ENCODE measurements at places on chromosomes 11 and 22.

GRCh38 chr11:9615031-9615451 is 41.6 kb downstream of the WEE1 start:
- DNase-seq = no peak

DNA sequence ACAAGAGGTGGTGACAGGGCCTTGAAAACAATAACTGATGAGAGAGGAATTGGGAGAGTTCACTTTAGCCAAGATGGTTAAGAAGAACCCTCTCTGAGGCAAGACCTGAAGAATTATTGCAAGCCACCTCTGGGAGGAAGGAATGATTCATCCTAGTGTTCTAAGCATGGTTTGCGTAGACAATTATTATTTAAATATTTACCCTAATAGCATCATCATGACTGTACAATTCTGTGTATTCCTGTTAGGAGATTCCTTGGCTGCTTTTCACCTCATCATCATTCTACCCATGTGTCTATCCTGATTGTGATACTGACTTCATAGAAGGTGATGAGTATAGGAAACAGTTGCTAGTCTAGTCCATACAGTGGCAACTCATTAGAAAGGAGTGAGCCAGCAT is 264.4 kb downstream of the DDX10 start:
- DNase-seq = no peak

DNA sequence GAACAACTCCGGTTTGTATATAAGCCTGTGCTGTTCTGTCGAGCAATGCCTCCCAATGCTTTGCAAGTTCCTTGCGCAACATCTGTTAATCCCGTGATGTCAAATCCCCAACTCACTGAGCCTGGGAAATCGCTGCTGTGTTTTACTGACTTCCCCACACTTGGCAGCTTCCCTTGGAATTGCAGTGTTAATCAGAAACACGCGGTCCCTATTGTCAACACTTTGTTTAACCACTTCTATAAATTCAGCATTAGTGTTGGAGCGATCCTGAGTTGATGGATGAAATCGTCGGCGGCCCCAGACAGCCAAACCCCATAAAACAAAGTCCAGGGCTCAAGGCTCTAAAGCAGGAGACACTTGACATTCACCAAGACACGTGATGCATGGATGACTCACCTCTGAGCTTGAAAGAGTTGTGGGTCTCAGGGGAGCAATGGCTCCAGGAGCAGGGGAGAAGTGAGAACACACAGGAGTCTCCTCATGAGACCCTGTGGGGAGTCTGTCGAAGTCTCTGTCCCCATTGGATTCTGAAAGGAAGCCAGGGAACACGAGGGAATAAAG is 555.3 kb downstream of the MIAT start:
- no peak for DNase-seq

DNA sequence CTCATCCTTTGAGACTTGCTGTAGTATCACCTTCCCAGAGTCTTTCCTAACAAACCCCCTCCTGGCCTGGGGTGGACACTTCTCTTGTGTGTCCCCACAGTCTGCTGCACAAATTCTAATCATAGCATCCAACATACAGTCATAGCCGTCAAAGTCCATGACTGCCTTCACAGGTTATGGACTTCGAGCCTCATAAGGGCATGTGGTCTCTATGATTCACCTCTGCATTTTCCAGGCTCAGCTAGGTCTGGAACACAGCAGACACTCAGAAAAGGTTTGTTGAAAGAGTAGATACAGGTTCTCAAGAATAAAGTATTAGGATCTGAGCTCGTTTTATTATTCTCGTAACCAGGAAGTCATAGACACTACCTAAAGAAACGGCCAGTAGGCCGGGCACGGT is 13.2 kb upstream of the SCUBE2 start:
- no peak for DNase-seq

- DNase-seq = peak; percentile 49
These were observed 75.8 kb downstream of the GGTLC2 start for GRCh38 chr22:22720201-22720723.

- DNase-seq = no peak
These were observed 886 bp upstream of the NIPSNAP1 start for GRCh38 chr22:29581799-29582198.

DNA sequence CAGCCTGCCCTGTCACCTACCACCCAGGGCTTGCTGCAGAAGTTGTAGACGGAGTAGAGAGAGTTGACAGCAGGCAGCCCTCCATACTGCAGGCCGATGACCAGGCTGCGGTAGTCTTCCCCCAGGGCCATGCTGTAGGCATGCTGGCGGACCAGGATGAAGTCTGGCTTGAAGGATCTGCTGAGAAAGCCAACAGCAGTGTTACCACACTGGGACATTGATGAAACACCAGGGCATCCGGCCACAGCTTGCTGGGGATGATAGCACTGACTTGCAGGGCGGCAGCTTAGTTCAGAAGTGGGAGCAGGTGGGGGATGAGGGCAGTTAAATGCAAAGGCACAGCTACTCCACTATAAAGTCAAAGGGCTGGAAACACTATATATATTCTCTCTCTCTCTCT is 67.4 kb downstream of the TIMP3 start:
- no peak for DNase-seq

- DNase-seq = no peak
These were observed 33.0 kb upstream of the XBP1 start for GRCh38 chr22:28833276-28833923.

GRCh38 chr11:115906171-115906570 is 402.0 kb upstream of the CADM1 start:
- DNase-seq = no peak

- DNase-seq = no peak
These were observed 35.7 kb downstream of the ANO1 start for GRCh38 chr11:70113801-70114200.

GRCh38 chr11:65891219-65892136 is 1.0 kb downstream of the CCDC85B start:
- no peak for DNase-seq

GRCh38 chr11:76161261-76161961 is 44.9 kb downstream of the WNT11 start:
- DNase-seq = no peak

- no peak for DNase-seq
These were observed 93.8 kb downstream of the MIAT start for GRCh38 chr22:26751217-26751616.

DNA sequence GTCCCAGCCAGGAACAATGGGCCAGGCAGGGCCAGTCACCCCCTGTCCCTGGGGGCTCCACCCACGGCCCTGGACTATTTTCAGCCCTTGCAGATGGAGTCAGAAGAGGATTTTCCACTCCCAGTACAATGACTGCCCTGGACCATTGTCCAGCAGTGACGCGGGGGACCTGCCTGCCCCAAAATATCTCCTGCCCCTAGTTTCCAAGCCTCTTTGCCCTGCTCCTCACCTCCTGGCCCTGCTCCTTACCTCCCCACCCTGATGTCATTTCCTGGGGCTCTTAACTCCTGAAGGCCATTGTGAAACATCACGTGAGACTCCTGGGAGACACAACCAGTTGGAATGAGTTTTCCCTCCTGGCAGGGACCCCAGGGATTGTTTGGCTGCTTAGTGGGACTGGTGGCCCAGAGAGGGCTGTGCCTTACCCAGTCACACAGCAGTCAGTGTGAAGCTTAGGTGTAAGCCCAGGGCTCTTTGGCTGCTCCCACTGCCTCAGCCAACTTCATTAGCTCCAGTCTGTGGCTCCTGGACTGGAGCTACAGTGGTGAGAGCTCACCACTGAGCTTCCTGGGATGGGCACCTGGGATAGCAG is 22.2 kb downstream of the P2RY2 start:
- no peak for DNase-seq

DNA sequence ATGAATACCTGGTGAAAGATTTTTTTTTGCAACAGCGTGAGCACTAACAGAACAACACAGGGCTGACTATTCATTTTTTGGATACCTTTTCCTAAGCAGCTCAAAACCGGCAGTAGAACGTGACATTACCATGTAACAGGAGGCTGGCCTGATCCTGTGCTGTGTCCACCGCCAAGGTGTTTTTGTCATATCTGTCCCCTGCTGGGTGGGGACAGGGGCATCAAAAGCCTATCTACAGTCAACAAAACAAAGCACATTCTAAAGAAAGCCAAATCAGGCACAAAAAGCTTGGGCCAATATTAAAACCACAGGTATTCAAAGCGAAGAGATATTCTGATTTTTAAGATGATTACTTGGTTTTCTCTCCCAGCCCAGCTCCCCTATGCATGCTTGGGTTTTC is 151.2 kb downstream of the LRRC4C start:
- no peak for DNase-seq

DNA sequence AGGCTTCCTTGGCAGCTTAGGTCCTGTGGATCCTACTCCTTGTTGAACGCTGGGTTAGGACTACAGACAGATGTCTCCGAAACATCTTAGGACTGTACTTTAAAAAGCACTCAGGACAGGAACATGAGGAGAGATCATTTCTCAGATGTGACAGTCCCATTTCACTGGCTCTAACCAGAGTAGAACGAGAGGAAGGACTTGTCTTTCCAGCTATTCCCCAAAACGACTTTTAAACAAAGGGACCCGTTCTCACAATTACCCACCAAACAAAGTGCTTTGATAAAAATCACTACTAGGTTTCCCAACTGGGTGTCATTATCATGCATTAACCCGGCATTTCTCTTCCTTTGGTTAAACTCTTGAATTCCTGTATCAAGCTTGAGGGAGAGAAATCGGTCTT is 84.7 kb upstream of the BARX2 start:
- DNase-seq = no peak

DNA sequence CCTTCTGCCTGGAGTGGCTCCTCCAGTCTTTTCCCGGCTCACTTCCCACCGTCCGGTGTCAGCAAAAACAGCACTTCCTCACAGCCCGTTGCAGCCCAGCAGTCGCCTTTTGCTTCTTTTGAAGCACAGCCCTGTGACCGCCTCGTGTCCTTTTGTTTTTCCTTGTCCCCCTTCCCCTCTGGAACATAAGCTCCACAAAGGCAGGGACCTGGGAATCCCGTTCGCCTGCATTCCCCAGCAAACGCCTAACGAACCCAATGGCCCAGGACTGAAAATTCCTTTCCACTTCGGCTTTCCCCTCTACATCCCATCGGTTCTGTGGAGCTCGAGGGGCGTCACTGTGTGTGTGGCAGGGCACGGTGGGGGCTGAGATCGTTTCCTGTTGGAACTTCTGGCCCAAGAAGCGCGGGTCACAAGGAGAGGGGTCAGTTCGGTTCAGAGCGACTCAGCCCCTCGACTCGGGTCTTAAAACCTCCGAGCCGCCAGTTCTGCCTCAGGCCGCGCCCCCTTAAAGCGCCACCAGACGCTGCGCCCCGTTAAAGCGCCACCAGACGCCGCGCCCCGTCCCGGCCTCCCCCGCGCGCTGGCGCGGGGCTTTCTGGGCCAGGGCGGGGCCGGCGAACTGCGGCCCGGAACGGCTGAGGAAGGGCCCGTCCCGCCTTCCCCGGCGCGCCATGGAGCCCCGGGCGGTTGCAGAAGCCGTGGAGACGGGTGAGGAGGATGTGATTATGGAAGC is 841 bp downstream of the RIC8A start:
- peak; percentile 80 for DNase-seq

DNA sequence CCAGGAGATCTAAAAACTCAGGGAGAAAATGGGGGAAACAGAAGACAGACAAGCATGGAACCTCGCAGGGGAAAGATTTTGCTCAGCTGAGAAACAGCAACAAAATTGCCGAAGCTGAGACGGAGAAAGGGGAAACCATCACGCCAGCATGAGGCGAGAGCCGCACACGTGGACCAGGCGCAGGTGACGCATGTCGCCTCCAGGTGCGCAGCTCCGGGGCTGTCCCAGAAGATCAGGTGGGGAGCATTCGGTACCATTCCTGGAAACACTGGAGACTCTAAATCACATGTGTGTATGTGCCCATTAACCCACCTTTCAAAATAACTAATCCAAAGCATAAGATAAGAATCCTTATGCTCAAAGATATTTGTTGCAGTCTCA is 121.7 kb downstream of the BRD1 start:
- DNase-seq = no peak

- no peak for DNase-seq
These were observed 366.4 kb downstream of the CASP12 start for GRCh38 chr11:104531894-104532293.

DNA sequence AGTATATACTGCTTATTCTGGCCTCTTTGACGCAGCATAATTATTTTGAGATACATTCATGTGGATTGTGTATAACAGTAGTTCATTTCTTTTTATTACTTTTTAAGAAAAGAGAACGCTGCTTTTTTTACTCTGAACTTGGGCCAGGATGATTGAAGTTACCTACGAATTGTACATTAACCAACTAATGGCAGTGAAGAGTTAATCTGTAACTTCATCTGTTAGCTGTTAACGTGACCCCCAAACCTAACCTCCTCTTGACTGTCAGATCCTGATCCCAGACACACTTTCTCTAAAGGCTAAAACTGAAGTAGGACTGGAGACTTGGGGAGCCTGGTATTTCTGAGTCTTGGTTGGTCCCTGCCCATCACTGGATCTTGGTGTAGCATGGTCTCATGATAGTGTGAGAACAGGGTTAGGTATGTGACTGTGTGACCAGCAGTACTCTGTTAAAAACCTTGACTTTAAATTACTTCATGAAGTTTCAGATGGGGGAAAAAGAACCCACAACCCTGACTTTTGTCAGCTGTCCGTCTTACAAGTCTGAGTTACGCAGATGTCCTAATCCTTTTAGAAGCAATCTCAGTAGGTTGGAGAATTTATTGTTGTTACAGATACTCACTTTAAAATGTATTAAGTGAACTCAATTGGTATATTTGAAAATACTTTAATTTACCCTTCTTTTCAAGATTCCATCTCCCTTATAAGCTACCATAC is 39.4 kb downstream of the C22orf31 start:
- no peak for DNase-seq

DNA sequence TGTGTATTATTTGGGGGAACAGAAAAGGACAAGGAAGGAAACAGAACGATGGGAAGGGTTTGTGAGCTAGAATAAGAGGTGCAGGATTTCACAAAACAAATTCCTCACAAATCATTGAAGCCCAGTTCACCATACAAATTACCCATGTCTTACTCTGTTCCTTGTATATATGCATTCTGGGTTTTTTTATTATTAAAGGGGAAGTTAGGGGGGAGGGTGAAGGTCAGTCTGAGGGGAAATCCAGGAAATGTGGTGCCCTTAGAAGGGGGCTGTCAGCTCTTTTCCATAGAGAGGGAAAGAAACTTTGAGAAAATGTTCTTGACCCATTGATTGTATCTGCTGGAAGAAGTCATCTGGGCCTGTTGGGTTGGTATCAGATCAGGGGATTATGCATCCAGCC is 90.8 kb downstream of the RNF169 start:
- DNase-seq = no peak

DNA sequence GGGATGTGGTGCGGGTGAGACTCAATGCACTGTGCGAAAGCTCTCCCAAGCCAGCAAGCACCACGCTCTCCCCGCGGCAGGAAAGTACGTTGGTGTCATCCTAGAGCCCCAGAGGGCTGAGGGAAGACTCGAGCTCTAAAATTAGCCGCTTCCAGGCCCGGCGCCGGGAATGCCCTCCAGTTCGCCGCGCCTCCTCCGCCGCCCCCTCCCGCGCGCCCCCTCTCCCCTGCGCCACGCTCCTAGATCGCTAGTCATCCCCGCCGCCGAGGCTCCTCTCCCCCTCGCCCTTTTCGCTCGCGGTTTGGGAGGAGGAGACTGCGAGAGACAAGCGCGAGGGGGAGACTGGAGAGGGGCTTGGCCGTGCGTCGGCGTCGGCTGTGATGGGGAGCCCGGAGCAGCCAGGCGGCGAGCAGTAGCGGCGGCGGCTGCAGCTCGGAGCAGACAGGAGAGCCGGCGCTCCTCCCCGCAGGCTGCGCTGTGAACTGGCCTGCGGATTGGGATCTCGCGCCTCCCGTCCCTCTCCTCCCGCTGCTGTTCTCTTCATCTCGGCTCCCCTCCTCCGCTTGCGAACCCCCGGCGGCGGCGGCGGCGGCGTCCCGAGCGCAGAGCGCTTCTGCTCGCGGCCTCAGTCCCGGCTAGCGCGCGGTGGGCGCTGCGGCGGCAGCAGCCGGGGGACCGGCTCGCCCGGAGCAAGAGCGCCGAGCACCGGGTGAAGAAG is at the start of gene FAT3:
TSS of gene FAT3 (plus strand) at position 412 of the 718 bp plus-strand sequence. CDS start 127,295 bp downstream, outside the sequence.
- DNase-seq = no peak
